Stimulated activated CD4-positive, alpha-beta T cell treated with anti-CD3 and anti-CD28 coated beads, Interleukin-2, amount 100 ng/mL, for 4 hours (primary cell): ENCODE measurements at places on chromosomes 3 and 15.

GRCh38 chr15:52236013-52236412 lies 44.8 kb upstream of the GNB5 start:
- no peak for DNase-seq

GRCh38 chr15:66865622-66866611 lies 163.9 kb downstream of the SMAD6 start:
- DNase-seq = no peak

GRCh38 chr3:74267131-74267530 lies 347.3 kb downstream of the CNTN3 start:
- no peak for DNase-seq

DNA sequence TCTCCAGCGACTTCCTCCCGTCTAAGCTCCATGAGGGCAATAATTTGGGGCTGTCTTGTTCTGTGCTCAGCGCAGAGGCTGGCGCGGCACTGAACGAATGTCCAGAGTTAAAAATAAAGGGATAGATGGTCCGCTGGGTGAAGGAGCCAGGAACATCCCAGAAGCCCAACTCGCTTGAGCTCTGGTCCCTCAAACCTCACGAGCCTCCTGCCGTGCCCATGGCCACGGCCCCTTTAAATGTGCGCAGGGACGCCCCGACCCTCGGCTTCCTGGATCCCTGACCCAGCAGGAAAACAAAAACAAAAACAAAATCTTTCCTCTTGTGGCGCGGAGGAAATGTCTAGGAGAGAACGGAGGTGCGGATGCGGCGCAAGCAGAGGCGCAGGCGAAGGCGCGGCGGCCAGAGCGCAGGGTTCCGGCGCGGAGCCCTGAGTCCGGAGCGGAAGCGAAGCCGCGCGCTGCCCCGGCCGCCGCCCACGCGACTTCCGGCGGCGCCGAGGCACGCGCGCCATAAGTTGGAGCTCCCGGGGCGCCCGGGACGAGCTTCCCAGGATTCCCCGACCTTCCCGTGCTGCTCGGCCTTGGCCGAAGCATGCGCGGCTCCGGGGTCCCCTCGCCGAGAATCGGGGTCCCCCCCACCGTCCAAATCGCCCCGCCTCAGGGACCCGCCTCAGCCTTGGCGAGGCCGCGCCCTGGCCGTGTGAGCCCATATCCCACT lies 52.9 kb upstream of the WNT7A start:
- DNase-seq = no peak

- no peak for DNase-seq
Measured at GRCh38 chr3:78734048-78734637, 1033.7 kb downstream of the ROBO1 start.

- DNase-seq = no peak
Measured at GRCh38 chr3:127193341-127193740, 410 bp downstream of the PRR23E start.

- DNase-seq = no peak
Measured at GRCh38 chr3:66413151-66413751, 87.6 kb downstream of the LRIG1 start.

DNA sequence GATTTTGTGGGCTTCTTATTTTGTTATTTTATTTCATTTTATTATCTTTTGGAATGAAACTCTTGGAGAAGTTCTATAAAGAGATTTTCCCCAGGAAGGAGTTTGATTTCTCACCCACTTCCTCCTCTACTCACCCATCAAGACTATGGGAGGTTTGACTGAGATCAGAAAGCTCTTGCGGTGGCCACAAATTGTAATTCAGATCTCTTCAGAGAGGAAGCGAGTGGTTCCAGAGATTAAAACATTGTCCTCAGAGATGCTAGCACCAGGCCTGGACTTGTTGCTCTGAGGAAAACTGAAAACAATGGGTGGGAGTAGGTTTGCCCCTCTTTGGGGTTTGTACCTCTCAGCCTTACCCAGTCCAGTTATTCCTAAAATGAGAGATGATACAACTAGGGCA lies 8.1 kb upstream of the MUC13 start:
- DNase-seq = no peak

DNA sequence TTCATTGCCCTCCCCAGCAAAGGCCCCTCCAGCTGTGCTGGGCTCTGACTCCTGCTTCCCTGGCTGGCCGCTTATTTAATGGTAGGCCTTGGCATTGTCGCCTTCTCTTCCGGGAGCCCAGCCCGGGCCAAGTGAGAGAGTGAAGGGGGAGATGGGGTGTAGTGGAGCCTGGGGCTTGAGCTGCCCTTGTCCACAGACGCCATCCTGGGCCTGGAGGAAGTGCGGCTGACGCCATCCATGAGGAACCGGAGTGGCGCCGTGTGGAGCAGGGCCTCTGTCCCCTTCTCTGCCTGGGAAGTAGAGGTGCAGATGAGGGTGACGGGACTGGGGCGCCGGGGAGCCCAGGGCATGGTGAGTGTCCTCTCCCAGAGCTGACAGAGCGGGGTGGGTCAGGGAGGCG lies 3.3 kb downstream of the LMAN1L start:
- DNase-seq = no peak

DNA sequence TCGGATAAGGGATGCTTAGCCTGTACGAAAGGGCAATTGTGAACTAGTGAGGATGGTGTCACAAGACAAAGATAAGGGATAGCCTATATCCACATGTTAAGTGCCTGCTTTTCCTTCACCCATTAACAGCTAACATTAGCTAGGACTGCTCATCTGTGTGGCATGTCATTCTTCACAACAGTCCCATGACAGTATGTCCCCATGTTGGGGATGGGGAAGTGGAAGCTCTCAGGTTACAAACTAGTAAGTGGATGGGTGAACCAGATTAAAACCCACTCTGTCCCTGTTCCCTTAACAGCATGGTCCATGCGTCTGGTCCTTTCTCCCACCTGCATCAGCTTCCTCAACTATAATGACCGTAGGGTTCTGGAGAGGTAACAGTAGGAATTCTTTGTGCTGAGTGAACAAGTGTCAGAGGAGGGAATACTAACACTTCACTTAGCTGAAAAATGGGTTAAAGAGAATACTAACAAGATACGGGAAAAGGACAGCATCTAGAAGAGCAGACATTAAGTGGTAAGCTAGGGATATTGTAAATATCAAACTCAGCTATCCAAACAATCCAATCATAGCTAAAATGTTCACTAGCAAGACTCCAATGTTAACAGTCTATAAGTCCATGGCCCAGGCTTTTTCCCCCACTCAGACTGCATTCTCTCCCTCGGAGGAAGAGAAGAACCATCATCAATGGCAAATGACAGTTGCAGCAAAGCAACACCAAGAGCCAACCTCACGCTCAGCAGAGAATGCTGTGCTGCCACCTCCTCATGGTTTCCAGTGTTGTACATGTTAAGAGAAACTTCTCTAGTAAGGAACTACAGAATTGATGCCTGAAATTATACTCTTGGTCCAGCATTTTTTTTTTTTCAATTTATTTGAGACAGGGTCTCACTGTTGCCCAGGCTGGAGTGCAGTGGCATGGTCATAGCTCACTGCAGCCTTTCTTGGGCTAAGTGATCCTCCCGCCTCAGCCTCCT lies 5.0 kb downstream of the RPLP1 start:
- no peak for DNase-seq

DNA sequence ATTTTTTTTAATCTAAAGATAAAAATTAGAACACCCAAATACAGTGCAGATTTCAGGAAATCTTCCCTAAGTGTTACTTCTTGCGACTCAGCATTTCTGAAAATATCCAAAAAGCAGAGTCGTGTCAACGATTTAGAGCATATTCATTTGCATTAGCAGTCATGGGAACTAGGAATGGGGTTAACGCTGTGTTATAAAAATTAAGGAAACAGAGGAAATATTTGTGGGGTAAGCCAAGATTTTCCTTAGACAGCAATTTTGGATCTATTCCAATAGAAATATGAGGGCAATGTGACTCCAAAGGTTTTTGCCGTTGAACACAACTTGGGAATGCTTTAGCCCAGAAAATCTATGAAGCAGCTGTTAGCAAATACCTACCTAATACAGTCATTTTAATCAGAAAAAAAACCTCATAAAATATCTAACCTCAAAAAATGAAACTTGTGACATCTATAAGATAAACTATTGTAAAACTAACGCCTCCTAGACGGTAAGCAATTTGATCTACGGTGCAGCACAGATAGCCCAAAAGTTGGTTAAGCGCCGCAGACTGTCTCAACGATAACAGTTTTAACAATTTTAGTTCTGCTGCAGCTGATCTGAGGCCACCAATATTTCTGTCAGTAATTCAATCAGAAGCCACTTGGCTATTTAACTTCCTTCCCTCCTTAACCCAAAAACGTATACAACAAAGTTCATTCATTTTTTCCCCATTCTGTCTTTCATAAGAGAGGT lies 5.8 kb upstream of the ATP11B start:
- DNase-seq = no peak

DNA sequence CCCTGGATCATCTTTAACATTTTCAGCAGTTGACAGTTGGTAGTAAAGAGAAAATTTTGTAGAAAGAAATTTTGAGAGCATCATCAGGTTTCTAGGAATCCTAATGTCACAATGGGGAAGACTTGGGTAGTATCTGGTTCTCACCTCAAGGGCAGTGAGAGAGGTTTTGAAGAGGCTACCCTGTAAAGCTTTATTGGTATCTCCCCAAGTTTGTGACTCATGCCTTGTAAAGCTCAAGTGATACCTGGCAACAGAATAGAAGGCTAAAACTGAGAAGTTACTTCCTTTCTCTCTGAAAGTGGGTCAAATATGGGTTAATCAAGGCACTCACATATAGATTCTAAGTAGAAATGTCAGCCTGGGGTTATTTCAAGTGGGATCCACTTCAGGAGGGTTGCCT lies 196.4 kb downstream of the SUCNR1 start:
- no peak for DNase-seq

GRCh38 chr3:138465925-138466324 lies 31.5 kb downstream of the ESYT3 start:
- DNase-seq = no peak

DNA sequence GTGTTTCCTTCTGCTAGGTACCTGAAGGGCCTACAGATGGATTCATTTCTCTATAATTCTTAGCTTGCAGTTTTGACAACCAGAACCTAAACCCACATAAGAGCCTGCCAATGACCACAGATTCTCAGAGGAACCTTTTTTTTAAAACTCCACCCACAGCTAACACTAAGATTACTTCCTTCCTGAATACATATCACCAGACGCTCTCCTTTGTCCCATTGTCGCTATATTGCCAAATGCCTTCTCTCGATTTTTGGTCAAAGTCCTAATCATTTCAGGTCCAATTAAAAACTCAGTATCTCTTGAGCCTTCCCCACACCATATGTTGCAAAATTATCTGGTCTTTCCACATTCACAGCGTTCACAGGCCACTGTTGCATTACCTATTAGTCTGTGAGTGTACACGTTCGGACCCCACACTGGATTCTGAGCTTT lies 12.4 kb downstream of the ZNF710 start:
- no peak for DNase-seq

GRCh38 chr15:65059931-65060596 lies 7.7 kb downstream of the RASL12 start:
- no peak for DNase-seq

- no peak for DNase-seq
Measured at GRCh38 chr3:196661400-196661799, 21.9 kb downstream of the NRROS start.

DNA sequence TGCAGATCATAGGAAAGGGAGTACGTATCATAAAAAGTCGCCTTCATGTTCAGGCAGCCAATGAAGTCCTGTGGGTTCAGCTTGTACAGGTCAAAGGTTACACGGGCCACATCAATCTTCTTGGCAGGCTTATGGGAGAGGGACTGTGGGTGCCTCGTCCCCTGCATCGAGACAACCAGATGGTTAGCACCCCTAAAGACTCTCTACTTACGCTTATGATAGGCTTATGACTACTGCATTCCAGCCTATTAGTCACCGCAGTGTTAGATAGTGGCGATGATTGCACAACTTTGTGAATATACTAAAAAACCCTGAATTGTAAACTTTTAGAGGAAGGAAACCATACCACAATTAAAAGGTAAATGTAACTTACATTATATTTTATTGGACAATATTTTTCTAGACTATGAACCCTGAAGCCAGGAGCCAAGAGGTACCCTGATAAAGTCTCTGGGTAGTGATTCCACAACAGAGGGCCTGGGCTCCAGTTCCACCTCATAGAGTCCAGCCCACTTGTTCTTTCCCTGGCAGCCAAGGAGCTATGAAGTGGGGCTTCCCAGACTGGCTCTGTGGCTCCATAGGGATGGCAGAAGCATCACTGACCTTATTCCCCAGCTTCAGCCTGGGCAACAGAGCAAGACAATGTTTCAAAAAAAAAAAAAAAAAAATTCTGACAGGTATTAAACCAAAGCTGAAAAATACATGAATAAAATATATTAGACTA lies 2.5 kb upstream of the FANCD2 start:
- DNase-seq = no peak

GRCh38 chr15:65423976-65424679 lies 1.4 kb upstream of the IGDCC4 start:
- DNase-seq = no peak

- DNase-seq = no peak
Measured at GRCh38 chr3:141796889-141797781, 33.9 kb downstream of the GRK7 start.

- no peak for DNase-seq
Measured at GRCh38 chr3:52775877-52776276, 1.5 kb upstream of the ITIH1 start.
